ENCODE measurements at places on chromosomes 4 and X.

DNA sequence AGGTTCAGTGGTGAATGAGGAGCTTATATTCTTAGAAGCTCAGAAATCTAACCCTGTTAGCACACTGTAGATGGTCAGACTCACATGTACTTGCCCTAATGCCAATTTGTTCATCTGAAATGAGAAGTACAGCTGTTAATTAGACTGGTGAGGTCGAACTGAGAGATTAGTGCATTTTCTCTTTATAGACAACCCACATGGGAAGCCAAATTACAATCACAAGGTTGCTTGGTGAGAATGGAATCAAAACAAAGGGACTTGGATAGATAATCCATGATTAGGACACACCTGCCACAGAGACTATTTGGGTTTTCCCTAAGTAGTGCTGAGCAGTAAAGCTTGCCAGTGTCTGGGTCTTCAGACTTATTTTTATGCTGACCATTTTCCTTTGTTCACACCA is 88.3 kb downstream of the POLA1 start:
- DNase-seq: no peak

- no peak for DNase-seq
These were observed 206.0 kb downstream of the DCTD start for GRCh38 chr4:182711211-182711610.

DNA sequence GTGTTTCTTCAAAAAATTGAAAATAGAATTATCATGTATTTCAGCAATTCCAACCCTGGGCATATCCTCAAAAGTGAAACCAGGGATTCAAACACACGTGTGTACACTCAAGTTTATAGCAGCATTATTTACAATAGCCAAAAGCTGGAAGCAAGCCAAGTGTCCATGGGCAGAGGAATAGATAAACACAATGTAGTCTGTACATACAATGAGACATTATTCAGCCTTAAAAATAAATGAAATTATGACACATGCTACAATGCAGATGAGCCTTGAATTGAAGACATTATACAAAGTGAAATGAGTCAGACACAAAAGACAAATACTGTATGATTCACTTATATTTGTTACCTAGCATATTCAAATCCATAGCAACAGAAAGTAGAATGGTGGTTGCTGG is 853.4 kb downstream of the STIM2 start:
- DNase-seq: no peak

DNA sequence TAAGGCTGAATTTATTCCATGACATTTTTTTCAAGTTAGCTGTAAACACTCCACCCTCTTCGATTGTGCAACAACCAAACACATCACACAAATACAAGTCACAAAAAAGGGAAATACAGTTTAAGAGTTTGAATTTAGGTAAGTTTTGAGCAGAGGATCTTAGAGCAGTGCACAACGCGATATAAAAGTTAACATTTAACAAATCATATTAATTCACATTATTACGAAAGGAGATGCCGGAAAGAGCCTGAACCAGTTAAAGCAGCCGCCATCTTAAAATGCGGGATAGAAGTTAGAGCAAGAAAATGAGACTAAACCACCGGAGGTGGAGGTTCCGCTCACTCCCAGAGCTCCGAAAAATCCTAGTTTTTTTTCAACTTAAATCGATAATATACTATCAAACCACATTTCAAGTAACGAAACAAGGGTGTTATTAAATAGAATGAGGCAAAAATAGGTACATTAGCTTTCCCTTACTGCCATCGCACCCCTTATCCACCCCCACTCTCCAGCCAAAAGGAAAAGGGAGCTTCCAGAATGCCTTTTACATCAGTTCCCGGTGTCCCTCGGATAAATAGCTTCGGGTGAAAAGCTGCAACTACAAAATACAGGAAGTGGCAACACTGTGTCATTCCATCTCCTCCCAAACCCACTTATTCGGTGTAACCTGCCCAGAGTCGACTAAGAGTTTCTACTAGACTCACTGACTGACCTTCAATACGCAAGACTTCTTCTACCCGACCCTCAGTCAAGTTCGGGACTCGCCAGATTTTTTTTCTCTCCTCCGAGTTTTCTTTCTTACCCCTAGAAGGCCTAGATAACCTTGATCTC is 1.9 kb downstream of the UBE2D3 start:
- no peak for DNase-seq

- DNase-seq: no peak
These were observed 10.4 kb upstream of the DGAT2L6 start for GRCh38 chrX:70166601-70167590.

DNA sequence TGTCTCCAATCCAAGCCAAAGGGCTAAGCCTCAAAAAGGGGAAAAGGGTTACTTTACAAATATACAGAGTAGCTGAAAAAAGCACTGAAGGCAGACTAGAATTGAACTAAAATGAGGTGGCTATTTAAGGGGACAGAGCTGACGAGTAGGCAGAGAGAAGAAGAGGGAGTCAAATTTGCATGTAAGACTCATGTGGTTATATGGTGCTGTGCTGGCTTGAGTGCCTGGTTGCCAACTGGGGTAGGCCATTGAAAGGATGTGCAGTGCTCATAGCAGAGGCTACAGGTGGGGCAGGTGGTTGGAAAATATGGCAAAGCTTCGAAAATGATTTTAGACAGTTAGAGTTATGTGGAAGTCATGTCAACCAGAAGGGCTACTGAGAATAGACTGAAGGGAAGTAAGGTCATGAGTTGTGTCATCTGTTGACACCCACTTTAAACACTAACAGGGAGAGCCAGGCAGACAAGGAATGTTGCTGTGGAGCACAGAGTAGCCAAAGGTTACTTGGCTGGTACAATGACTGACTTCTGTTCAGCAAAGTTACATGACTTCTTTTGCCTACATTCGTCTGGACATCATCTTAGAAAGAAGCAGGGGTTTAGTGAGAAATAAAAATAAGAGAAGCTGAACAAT is 1210.4 kb downstream of the ADGRL3 start:
- no peak for DNase-seq

GRCh38 chrX:39513836-39514235 is 583.9 kb downstream of the BCOR start:
- DNase-seq: no peak

DNA sequence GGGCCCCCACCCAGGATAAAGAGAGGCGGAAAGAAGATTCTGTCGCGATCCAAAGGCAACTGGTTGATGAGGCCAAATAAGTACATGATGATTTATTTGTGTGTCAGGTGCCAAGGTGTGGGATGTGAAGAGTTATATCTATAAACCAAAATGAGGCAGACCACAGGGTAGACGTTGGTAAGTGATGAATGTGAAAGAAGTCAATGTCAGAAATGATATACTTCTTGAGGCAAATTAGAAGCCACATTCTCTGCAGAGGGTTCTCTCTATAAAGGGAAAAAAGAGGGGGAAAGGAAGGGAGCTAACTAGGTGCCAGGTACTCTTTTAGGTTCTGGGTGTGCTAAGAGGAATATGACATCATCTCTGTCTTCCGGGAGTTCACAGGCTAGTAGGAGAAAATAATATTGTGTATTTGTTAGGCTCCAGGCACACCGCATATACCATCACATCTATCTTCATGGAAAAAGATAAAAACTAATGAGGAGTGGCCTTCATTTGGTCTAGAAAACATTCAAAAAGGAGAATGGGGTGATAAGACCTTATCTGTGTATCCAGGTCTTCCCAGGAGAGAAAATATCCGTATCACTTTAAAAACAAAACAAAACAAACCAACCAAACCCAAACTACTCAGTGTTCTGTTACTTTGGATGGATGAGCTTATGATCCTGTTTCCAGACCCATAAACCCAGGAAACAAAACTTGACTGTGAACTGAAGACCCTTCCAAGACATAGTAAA is 4.8 kb upstream of the SH2D1A start:
- no peak for DNase-seq

DNA sequence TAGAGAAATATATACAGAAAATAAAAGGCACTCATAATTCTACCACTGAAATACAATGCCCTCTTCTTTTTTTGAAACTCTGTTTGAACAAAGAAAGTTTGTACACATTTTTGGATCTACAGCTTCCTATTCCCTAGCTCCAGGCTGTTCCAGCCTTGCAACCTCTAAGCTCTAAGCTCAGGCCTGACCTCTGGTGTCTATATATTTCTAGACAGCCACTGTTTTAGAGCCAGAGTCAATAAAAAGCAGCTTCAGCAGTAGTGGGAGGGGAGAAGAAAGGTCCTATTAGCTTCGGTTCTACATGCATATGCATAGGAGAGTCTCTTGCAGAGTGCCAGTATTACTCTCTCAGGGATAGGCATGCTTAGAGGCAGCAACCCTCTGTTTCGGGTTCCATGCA is 39.7 kb downstream of the CLDN2 start:
- no peak for DNase-seq

- no peak for DNase-seq
These were observed 1.7 kb downstream of the CLCN4 start for GRCh38 chrX:10158279-10159144.

DNA sequence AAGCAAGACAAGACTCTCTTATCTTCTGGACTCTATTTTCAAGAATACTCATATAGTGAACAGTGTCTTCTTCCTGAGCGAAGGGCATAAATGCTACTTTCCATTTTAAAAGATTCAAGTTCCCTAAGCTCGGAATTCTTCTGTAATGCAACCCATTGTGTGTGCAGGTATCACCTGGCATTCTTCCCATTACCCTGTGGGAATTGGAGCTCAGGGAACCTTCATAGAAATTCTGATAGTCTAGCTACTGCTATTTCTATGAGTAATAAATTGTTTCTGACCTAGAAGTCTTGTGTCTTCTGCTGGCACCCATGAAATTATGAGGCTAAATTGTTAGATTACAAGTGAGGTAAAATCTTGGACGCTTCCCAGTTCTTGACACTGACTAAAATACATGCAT is 324.1 kb upstream of the DIPK2B start:
- DNase-seq: no peak

DNA sequence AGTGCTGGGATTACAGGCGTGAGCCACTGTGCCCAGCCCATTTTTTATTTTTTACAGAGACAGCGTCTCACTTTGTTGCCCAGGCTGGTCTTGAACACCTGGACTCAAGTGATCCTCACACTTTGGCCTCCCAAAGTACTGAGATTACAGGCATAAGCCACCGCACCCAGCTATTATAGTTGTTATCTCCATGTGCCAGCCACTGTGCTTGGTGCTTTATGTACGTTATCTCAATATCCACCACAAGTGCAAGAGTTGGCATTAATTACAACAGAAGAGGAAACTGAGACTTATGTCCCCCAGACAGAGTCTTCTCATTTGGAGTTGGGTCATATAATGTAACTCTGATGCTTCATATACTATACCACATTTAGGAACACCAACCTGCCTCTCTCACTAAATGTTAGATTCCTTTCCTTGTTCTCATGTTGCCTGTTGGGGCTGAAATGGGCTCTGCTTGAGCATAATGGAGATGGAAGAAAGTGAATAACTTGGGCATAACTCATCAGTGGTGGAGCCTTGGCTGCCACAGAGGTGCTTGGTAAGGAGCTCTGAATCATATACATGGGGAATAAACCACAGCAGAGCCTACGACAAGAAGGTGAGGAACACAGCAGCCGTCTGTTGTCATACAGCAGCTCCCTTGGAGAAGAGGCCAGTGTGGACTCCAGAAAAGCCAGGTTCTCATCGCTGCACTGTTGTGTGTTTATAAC is 84.3 kb downstream of the SPRY1 start:
- no peak for DNase-seq

GRCh38 chr4:69051576-69051943 is 44.7 kb upstream of the UGT2B7 start:
- no peak for DNase-seq

DNA sequence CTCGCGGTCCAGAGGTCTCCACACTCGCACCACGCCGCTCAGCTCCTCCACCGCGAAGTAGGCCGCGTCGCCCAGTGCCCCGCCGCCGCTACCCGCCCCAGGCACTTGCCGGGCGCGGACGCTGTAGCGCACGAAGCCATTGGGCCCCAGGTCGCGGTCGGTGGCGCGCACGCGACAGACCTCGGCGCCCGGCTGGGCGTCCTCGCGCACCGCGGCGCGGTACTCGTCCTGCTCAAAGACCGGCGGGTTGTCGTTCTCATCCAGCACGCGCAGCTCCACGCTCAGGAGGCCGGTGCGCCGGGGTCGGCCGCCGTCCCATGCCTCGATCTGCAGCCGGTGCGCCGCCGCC is 1.4 kb downstream of the DCHS2 start:
- DNase-seq: no peak

DNA sequence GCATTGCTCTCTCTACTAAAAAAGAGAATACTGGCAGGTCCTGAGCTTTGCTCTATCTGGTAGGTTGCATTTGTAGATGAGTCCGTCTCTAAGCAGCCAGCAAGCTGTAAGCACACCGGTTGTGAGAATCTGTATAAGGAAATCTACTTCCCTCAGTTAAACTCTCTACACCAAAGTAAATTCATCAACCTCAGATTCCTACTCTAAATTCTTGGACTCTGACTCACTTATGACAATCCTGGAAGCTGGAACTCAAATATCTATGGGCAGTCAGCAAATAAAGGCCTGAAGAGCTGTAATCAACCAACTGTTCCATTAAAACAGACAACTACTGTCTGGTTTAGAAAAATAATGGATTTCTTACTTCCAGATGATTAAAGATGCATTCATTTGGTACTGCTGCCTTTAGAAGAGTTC is 37.9 kb downstream of the FAT1 start:
- DNase-seq: no peak

DNA sequence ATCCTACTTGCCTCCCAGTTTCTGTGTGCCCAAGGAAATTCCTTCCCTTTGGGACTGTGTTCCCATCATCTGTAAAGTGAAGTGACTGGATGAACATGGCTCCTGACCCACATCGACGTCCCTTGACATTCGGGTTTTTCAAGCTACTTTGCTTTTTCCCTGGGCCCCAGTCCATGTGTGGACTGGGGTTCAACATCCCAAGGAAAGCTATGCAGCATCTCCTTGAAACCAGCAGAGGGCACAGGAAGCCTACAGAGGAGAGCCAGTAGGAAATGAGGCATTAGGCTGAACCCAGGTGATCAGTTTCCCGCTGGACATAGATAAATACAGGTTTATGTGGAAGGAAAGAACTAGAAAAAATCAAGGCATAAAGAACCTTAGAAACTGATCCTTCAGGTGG is 145.1 kb upstream of the ARHGEF9 start:
- no peak for DNase-seq
